Activated CD4-positive, alpha-beta T cell treated with anti-CD3 and anti-CD28 coated beads, Interleukin-2, amount 50 U/mL, for 48 hours (primary cell): ENCODE measurements at places on chromosomes 6 and 20.

GRCh38 chr6:90186637-90187371 lies 109.8 kb downstream of the BACH2 start:
- DNase-seq = no peak

DNA sequence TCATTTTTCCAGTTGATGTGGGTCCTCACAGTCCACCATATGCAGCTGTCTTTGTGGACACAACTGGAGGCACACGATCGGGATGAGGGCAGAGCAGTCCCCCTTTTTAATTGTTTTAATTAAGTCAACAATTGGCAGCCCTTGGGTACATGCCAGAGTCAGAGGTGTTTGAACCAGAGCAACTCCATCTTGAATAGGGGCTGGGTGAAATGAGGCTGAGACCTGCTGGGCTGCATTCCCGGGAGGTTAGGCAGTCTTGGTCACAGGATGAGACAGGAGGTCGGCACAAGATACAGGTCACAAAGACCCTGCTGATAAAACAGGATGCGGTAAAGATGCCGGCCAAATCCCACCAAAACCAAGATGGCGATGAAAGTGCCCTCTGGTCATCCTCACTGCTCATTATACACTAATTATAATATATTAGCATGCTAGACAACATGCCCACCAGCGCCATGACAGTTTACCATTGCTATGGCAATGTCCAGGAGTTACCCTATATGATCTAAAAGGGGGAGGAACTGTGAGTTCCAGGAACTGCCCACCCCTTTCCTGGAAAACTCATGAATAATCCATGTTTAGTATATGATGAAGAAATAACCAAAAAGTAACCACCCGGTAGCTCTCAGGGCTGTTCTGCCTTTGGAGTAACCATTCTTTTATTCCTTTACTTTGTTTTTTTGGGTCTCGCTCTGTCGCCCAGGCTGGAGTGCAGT lies 31.8 kb upstream of the BLCAP start:
- DNase-seq = no peak

DNA sequence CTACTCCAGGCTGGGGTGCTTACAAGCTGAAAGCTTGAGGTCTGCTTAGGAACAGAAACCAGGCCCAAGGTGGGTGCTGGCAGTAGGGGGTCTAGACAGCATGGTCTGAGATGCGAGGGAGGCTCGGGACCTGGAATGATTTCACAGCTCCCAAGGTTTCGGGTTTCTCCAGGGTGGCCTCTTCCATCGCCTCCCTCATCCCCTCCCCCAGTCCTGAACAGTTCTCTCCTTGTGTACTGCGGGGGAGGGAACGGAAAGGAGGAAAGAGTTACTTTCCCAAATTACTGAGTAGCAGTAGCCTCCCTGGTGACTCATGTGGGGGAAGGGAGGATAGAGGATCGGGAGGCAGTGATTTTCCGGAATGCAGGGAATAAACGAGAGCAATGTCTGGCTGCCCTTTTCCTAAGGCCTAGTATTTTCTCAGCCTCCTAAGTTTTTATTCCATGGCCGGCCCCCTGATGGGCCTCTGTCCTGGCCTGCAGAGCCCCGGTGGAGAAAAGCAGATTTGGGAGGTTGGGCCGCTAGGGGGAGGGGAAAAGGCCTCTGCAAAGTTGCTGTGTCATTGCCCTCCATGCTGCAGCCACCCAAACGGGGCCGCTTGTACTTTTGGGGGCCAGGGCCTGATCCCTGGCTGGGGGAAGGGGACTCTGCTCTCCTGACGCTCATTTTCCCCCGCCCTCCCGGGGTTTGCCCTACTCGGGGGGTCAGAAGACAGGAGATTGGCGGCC lies 1.5 kb downstream of the BRD2 start:
- DNase-seq = peak; percentile 83

DNA sequence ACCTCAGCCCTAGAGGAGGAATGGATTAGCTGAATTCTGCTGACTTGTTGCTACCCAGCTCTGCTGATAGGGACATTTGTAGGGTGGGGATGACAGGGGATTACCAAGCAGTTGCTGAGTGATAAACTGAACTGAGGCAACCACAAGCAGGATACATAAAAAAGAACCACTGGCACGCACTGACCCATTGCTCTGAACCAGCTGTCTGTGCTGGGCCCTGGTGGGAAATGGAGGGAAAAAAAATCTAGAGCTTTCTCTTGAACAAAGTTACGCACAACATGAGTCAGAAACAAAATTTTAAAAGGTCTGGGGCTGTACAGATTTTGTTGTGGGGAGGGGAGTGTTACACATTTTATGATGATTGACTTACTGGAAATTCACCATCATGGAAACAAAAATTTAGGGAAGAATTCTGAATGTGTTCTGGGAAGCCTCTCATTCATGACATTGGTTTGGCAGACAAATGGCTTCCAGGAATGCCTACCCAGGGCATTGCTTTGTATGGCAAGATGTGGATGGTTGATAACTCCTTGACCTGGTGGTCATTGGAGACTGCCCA lies 37.7 kb downstream of the FOXO3 start:
- DNase-seq = peak; percentile 7

- peak; percentile 25 for DNase-seq
Observed at GRCh38 chr6:2542858-2543218, 207.9 kb downstream of the MYLK4 start.

- no peak for DNase-seq
Observed at GRCh38 chr6:41652866-41653652, 14.8 kb downstream of the MDFI start.

DNA sequence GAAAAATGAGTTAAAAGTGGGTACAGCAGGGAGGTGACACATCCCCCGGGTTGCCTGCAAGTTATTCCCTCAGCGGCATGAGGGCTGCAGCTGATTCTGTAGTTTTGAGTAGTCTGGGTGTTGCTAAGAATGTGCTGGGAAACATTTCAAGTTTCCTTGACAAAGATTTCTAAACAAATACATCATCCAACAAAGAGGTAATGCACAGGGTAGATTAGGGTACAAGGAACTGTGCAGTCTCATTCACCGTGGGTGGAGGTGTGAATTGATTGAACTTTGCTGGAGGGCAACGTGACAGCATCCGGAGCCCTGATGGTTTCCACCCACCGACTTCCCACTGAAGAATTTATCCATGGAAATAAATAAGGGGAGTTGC lies 21.8 kb downstream of the CASS4 start:
- no peak for DNase-seq

- no peak for DNase-seq
Observed at GRCh38 chr20:36128463-36129159, 25.9 kb upstream of the EPB41L1 start.

DNA sequence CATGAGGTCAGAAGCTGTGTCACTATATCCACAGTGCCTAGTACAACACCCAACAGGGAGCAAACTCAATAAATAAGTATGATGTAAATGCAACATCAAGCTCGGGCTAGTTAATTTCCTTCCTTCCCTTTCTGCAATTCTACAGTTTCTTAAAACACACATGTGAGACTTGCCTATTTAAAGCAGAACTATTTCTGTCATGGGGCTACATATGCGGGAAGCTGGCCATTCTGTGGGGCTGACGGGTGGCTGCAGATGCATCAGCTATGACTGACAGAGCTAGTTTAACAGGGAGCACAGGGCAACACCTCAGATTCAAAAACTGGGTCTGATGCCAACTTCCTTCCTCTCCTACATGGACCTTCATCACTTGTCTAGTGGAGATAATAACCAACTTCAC lies 118.1 kb upstream of the ENPP5 start:
- no peak for DNase-seq

- DNase-seq = no peak
Observed at GRCh38 chr6:116888732-116889360, 11.8 kb downstream of the RFX6 start.

GRCh38 chr6:9370480-9370879 lies 935.1 kb upstream of the SLC35B3 start:
- no peak for DNase-seq

- no peak for DNase-seq
Observed at GRCh38 chr6:132369526-132369925, 31.7 kb downstream of the MOXD1 start.

GRCh38 chr6:28597217-28597835 lies 71.6 kb downstream of the GPX5 start:
- DNase-seq = peak; percentile 60

GRCh38 chr6:168765752-168766151 lies 324.8 kb downstream of the SMOC2 start:
- no peak for DNase-seq

DNA sequence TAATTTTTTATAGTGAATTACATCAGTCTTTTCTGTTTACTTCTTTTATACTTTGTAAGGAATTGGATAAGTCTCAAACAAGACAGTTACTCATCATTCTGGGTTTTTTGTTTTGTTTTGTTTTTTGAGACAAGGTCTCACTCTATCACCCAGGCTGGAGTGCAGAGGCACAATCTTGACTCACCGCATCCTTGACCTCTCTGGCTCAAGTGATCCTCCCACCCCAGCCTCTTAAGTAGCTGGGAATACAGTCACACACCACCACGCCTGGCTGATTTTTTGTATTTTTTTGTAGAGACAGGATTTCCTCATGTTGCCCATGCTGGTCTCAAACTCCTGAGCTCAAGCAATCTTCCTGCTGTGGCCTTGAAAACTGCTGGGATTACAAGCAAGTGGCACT lies 524.3 kb downstream of the EYS start:
- DNase-seq = no peak

DNA sequence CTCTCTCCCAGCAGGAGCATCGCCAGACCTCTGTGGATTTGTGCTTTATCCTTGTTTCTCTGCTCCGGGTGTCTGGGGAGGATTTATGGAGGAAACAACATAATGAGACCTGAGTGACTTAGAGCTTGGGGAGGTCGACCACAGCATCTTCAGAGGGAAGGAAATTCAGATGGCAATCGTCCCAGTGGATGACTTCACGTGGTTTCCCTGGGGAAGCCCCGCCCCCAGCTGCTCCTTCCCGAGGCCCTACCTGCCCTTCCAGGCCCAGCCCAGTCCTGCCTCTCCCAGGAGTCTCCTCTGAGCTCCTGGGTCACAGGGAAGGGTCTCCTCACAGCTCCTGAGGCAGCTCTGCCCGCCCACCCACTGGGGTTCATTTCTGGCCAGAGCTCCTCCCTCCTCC lies 430.3 kb upstream of the SULF2 start:
- DNase-seq = no peak

DNA sequence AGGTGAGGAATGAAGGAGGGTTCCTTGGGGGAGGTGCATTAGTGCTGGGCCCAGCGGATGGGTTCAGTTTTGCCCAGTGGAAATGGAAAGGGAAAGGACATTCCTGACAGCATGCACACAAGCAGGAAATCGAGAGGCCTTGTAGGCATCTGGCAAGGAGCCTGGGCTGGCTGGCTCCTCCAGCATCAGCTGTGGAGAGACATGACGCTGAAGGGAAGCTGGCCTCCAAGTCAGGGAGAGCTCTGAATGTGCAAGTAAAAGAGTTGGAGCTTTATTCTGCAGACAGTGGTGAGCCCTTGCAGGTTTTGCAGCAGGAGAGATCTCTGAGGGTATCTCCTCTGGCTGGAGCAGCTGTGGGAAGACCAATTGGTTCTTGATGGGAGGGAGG lies 154.3 kb downstream of the MRPL14 start:
- no peak for DNase-seq

- DNase-seq = no peak
Observed at GRCh38 chr6:168226061-168226752, 93.4 kb downstream of the DACT2 start.

DNA sequence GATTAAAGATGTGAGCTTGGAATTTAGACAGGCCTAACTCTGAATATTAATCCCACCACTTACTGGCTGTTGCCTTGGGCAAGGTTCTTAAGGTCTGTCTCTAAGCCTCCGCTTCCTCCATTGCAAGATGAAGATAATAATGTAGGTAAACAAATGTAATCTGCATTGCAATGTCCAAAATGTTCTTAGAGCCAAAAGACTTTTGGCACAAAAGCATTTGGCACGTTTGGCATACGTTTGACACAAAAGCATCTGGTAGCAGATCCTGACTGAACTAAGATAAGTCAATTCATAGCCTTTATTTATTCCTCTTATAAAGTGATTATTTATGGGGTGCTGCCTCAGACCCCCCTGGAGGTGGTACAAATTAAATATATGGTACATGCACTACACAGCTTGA lies 229.9 kb upstream of the STXBP5 start:
- DNase-seq = no peak
